Placental pericyte (primary cell): ENCODE measurements at places on chromosomes 12 and 14. TPM values are rescaled to one million over a fixed set of nuclear protein-coding genes. Genes with fewer than 3 reads are reported as not detected.

Gene RPGRIP1
- total RNA-seq, result 0.22 and 0.29 TPM in 2 replicates

Gene GPATCH2L
- total RNA-seq, result 61.1 and 81.7 TPM in 2 replicates

Gene TAS2R43
- 6.3 TPM in 1 of 2 replicates, not detected in the other for total RNA-seq

Gene ACOT4
- total RNA-seq, result 0.57 and 1.5 TPM in 2 replicates

Gene NKX2-8
- total RNA-seq, result not detected in 2 replicates

Gene IAPP
- not detected in 2 replicates for total RNA-seq

Gene B4GALNT1
- total RNA-seq, result 2.8 and 5.3 TPM in 2 replicates

Gene SERPINA10
- not detected in 2 replicates for total RNA-seq

Gene KRT73
- not detected in 2 replicates for total RNA-seq

Gene NGB
- total RNA-seq, result not detected in 2 replicates

Gene KRT86
- total RNA-seq, result under 0.01 TPM in 1 of 2 replicates, not detected in the other

Gene PIWIL1
- total RNA-seq, result not detected in 2 replicates

Gene PTPRR
- total RNA-seq, result 0.44 and 1.1 TPM in 2 replicates

Gene KCNJ8
- total RNA-seq, result 0.57 TPM in 1 of 2 replicates, not detected in the other

Gene OR6C2
- total RNA-seq, result not detected in 2 replicates

Gene CCNT1
- total RNA-seq, result 23.9 and 35.4 TPM in 2 replicates

Gene POTEM
- total RNA-seq, result not detected in 2 replicates

Gene PTCSC3
- total RNA-seq, result not detected in 2 replicates

Gene TMED8
- total RNA-seq, result 6.6 and 16.2 TPM in 2 replicates

Gene SLC6A15
- total RNA-seq, result 1.3 and 10.2 TPM in 2 replicates

Gene KLRC4
- not detected in 2 replicates for total RNA-seq

Gene TC2N
- under 0.01 and 0.14 TPM in 2 replicates for total RNA-seq

Gene SUSD6
- 23.2 and 23.6 TPM in 2 replicates for total RNA-seq

Gene CIDEB
- 0.22 and 1.0 TPM in 2 replicates for total RNA-seq

Gene GLS2
- total RNA-seq, result not detected in 2 replicates

Gene FGF6
- not detected in 2 replicates for total RNA-seq

Gene TEX52
- not detected in 2 replicates for total RNA-seq
